ENCODE measurements at places on chromosomes 2 and 18. TPM values are rescaled to one million over a fixed set of nuclear protein-coding genes. Genes with fewer than 3 reads are reported as not detected.

GNAL gene
- not detected for total RNA-seq

CCDC74B gene
- 3.2 TPM for total RNA-seq

PLGLB2 gene
- 0.39 TPM for total RNA-seq

LINC00305 gene
- not detected for total RNA-seq

ANKRD30B gene
- not detected for total RNA-seq

AQP4 gene
- not detected for total RNA-seq

CD8B2 gene
- 3.6 TPM for total RNA-seq

SP5 gene
- total RNA-seq = not detected

CHRNG gene
- total RNA-seq = not detected

GDF7 gene
- not detected for total RNA-seq

G6PC2 gene
- not detected for total RNA-seq

ARHGAP25 gene
- 68.2 TPM for total RNA-seq

XIRP2 gene
- not detected for total RNA-seq

IL18RAP gene
- 25.2 TPM for total RNA-seq

SCN7A gene
- total RNA-seq = not detected

ALLC gene
- not detected for total RNA-seq

TUBB8B gene
- not detected for total RNA-seq

LHCGR gene
- total RNA-seq = not detected

CTAGE1 gene
- not detected for total RNA-seq

SRSF7 gene
- 356 TPM for total RNA-seq

IL36A gene
- total RNA-seq = 0.53 TPM

C1GALT1C1L gene
- not detected for total RNA-seq
